Stimulated activated CD8-positive, alpha-beta memory T cell treated with anti-CD3 and anti-CD28 coated beads, Interleukin-7, amount 100 ng/mL, for 48 hours (primary cell): ENCODE measurements at places on chromosomes 7 and 10.

- DNase-seq: no peak
These were observed 10.7 kb downstream of the VENTX start for GRCh38 chr10:133248334-133248715.

- DNase-seq: no peak
These were observed 23.0 kb downstream of the TOMM7 start for GRCh38 chr7:22799633-22800032.

DNA sequence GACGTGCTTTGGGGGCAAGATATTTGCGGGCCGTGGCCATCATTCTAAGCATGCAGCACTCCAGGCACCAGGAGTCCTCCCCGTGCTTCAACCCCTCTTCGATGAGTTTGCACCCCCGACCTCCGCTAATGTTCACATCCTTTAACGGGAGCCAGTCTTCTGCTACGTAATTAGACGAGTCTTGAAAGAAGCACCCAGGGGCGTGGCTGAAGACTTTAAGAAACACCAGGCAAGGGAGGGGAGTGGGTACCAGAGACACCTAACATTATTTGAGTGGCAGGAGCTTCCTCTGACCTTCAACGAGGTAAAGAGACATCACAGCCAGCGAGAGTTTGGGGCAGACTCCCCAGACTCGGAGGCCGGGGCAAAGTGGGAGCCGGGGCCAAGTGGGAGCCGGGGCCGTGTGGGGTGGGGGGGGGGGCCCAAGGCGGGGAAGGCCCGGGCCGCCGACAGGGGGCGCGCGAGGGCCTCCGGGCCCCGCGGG is 31.1 kb upstream of the TOMM7 start:
- no peak for DNase-seq

DNA sequence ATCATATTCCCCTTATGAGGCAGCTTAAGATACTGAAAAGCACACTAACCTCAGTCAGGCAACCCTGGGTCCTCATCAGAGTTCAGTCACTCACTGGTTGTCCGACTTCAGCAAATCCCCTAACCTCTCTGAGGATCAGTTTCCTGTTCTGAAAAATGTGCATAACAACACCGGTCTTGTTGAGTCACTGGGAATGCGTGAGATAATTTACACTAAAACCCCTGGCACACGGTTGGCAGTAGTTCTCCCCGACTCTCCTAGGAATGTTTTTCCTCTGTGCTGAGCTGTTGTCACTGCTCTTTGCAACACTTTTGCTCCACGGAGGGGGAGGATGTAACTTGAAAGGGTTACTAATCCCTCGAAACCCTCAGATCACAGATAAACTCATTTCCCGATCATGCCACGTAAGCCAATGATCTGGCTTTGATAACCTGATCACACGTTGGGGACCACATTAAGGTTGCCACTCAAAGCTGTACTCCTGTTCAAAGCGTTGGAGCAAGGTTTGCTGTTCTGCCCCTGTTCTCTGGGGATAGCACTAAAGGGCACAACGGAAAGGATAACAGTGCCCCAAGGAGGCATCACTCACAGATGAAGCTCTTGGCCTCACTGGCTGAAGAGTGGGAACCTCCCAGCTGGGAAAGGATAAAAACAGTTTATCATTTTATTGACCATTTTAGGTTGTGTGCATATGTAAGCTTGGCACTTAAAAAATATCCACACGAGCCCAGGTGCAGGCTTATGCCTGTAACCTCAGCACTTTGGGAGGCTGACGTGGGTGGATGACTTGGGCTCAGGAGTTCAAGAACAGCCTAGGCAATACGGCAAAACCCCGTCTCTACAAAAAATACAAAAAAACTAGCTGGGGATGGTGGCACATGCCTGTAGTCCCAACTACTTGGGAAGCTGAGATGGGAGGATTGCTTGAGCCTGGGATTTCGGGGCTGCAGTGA is 5.0 kb upstream of the RBM17 start:
- no peak for DNase-seq

- peak; percentile 64 for DNase-seq
These were observed 98.8 kb upstream of the ZNF722 start for GRCh38 chr7:63899691-63900393.
